ENCODE measurements at places on chromosomes 6 and 20.
A peak's percentile ranks its signal among the peaks of the same experiment; 100 is the strongest.

DNA sequence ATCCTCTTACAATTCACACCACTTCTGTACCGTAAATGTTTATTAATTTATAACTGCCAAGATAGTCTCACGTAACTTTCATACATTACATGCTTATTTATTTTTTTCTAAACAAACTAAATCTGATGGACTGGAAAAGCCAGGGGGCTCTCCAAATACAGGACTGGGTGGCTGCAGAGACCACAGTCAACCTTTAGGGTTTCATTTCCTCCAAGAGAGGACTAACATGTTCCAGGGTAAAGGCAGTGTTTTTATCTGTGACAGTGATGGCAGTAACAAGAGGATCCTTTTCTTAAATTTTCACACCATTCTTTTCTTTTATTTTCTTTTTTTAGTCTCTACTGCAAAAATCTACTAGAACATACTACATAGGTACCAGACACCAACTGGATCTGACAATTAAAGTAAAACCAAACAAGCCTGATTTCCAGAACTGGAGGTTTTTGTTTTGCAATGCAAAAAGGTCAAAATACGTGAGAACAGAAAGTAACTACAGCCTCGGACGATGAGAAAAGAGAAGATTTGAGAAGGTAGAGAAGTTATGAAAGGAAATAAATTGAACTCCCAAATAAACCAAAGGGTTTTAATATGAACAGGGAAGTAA lies 1.2 kb downstream of the LMBRD1 start:
- no peak for DNase-seq

GRCh38 chr6:122454673-122455072 lies 16.9 kb downstream of the SERINC1 start:
- DNase-seq, result no peak

- no peak for DNase-seq
These were observed 91.9 kb downstream of the TNFAIP3 start for GRCh38 chr6:137958811-137959565.

DNA sequence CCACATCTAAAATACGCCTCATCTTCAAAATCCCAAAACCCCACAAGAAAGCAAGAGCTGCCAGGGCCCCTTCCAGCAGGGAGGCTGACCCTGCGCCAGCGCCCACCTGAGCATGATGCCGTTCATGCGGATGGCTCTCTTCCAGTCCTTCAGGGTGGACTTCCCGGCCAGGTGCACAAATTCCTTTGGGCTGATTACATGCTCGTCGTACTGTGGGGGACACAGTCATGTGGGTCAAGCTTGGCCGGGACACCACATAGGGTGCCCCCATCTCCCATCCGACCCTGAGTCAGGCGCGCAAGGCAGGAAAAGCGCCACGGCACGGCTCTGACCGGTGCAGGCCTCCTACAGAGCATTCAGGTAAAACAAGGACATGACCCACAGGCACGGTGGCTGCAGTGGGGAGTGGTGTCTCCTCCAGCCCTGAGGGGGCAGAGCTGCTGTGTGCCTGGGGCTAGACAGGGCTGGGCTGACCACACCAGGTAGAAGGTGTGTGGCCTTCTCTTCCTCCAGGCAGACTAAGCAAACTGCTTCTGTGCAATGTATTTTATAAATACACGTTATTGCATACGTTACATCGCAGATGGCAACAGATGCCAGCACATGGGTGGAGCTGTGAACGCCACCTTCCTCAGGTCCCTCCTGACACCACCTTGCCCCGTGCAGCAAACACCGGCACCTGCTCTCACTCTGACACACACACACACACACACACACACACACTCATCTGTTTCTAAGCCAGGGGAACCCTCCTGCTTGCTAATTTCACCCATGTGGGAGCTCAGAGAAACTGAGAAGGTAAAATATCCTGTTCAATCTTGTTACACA lies 23.8 kb upstream of the HELZ2 start:
- DNase-seq, result no peak

- no peak for DNase-seq
These were observed 26.3 kb downstream of the ALDH5A1 start for GRCh38 chr6:24520929-24521546.

DNA sequence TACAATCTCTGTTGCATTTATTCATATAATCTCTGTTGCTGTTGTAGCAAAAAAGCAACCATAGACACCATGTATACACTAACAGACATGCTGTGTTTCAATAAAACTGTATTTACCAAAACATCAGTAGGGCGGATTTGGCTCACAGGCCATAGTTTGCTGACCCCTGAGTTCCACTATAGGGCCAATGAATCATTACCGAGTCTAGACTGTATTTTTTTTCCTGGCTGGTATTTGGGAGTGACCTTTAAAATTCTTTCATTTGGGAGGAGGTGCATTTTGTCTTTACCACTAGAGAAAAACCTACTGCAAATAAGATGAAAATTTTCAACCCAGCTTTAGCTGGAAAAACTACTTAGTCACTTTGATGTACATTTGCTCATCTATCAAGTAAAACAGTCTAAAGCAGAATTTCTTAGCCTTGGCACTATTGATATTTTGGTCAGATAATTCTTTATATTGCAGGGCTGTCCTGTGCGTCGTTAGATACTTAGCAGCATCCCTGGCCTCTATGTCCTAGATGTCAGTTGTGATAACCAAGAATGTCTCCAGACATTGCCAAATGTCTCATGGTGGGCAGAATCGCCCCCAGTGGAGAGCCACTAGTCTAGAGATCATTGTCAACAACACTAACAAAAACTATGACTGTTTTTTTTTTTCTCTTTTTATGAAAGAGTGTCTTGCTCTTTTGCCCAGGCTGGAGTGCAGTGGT lies 39.5 kb downstream of the DCBLD1 start:
- DNase-seq, result no peak

DNA sequence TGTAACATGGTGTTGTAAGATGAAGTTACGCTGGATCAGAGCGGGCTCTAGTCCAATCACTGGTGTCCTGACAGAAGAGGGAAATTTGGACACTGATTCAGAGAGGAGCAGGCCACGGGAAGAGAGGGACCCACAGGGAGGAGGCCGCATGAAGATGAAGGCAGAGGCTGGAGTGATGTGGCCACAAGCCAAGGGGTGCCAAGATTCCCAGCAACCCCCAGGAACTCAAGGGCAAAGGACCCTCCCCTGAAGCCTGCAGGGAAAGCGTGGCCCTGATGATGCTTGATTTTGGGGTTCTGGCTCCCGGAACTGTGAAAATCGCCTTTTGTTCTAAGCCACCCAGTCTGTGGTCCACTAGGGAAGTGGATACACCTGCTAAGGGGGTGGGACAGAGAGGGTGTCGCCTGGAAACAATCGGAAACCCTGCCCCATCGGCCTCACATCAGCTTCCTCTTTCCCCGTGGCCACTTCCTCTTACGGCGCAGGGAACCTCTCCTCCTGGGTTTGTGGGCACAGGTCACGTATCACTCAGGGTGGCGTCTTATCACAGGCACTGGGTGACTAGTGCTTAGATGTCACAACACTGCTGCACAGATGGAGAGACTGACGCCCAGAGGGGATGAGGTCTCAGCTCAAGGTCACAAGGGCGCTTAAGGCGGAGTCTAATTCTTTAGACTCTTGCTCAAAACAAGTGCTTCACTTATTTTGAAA lies 58.0 kb downstream of the SULF2 start:
- DNase-seq, result peak; percentile 83

DNA sequence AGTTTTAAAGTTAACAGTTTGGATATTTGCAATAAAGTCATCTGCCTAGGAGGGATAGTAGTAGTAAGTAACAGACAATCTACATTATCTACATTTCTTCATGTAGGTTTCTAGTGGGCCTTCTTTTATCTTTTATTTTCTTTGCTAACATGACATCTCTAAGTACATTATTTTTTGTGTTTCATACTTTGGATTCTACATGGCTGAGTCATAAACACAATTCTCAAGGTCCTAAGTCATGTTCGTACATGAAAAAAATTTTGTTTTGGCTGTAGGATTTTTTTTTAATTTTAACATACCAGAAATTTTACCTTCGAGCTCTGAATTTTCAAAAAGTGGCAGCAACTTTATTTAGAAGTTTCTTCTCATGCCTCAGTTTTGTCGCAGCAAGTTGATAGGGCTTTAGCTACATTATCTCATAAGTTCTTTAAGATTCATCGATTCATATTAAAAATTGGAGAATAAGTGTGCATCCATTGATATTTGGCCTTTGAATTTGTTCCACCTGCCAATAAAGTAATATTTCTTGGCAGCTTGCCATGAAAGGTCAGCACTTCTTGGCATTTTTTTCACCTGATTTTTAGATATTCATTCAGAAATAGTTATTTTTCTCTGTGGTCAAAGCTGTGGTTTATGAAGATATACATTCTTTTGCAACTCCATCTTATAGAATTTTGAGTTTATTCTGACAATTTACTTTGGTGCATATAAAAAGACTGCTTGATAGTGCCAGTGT lies 146.2 kb downstream of the GRIK2 start:
- DNase-seq, result no peak

DNA sequence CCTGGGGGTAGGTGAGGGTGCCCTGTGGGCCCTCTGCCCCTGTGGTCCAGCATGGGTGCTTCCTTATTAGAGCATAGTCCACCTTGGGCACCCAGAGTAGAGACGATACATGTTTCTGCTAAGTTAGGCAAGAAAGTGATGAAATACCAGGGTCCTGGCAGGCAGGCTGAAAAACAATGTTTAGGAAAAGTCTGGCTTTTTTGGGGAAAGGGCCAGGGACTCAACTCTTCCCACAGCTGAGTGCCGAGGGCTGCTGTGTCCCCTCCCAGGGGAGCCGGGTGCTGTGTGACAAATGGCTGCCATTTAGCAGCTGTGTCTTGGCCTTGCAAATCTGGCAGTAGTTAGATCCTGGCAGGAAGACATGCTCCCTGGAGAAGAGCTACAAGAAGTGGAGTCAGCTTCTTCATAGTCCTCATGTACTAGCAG lies 61.5 kb downstream of the RREB1 start:
- DNase-seq, result no peak

DNA sequence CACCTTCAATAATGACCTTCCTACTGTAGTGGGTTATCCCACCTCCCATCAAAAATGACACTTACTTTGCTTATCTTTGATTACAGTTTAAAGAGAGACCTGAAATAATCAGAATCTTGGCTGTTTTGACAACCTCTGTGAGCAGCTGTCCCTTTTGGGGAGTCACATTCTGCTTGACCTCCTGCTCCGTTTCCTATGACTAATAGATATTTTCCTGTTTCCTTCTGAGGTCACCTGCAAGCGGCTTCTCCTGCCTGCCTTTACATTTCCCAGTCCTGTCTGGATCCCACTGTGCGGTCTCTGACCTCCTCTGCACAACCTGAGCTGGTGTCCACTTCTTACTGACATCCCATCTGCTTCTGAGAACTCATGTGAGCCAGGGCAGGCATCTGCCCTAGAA lies 54.2 kb downstream of the TRAM2 start:
- no peak for DNase-seq

- DNase-seq, result no peak
These were observed 10.5 kb downstream of the NKX2-2 start for GRCh38 chr20:21503345-21503744.

- DNase-seq, result no peak
These were observed 267.2 kb upstream of the SULF2 start for GRCh38 chr20:48052475-48052835.

- DNase-seq, result no peak
These were observed at the start of gene NNAT for GRCh38 chr20:37521061-37521771. TSS of gene NNAT (plus strand) at chr20:37521250. CDS start at chr20:37521332, 82 bp downstream.
